SHP77 (cell line): ENCODE measurements at places on chromosomes 7 and 10.
A peak's percentile ranks its signal among the peaks of the same experiment; 100 is the strongest.

DNA sequence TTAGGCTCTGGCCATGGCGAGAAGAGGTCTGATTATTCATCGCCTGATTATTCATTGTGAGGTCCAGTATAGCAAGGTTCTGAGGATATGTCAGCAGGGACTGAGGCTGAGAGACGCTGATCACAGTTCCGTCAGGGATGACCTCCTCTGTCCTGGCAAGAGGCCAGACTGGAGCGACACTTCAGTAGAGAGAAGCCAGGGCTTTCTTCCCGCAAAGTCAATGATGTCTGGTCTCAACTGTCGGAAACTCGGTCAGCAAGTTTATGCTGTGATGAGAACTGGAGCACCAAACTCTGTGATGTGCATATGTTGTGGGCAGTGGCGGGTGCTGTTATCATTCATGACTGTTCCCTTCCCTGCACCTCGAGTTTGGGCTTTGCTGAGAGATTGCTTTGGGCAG, 29.0 kb upstream of the GNA12 start:
- peak; percentile 56 for DNase-seq

GRCh38 chr10:132826524-132827422, 40.8 kb upstream of the NKX6-2 start:
- no peak for DNase-seq

DNA sequence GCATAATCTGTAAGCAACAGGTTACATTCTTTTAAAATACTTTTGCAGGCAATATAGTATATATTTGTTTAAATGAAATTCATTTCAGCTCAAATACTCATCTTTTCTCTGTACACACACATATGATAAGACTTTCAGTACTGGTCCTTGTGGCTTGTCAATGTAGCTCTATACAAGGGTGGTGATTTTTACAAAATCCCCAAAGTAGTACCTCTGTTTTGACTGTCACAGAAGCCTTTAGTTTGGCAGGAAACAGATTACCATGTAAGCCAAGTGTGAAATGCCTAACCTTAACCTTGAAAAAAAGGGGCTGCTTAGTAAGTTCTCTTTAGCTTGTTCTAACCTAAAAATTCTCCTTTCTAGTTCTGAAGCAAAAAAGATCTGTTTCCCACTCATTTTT, 87.9 kb downstream of the KCND2 start:
- no peak for DNase-seq

DNA sequence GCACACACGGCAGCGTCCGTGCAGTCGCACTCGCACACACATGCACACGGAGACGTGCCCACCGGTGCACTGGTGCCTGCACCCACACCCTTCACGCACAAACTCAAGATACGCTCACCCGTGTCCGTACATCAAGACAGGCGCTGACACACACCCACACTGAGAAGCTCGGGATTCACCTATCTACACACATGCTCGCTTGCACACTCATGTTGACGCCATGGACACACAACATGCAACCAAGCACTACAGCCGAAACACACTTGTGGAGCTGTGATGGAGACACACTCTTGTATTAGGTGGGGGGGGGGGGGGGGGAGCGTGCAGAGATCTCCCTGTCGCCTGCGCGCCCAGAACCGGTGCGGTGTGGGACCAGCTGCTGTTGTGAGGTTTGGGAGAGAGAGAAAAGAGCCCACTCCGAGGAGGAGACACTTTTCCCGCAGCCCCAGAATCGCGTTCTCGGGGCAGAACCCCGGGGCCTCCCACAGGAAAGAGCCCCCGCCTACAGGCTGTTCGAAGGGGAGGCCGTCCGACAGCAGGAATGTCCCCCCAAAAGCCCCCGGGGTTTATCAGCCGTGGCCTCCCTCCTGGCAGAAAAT, 605 bp upstream of the NFKB2 start:
- DNase-seq = no peak

- DNase-seq = no peak
Observed at GRCh38 chr10:129472696-129473555, 5.9 kb downstream of the MGMT start.

GRCh38 chr7:41874201-41874785, 171.4 kb upstream of the INHBA start:
- no peak for DNase-seq

- DNase-seq = no peak
Observed at GRCh38 chr10:101611096-101611905, 23.2 kb downstream of the DPCD start.

GRCh38 chr10:97192952-97193435, 7.2 kb upstream of the SLIT1 start:
- no peak for DNase-seq

DNA sequence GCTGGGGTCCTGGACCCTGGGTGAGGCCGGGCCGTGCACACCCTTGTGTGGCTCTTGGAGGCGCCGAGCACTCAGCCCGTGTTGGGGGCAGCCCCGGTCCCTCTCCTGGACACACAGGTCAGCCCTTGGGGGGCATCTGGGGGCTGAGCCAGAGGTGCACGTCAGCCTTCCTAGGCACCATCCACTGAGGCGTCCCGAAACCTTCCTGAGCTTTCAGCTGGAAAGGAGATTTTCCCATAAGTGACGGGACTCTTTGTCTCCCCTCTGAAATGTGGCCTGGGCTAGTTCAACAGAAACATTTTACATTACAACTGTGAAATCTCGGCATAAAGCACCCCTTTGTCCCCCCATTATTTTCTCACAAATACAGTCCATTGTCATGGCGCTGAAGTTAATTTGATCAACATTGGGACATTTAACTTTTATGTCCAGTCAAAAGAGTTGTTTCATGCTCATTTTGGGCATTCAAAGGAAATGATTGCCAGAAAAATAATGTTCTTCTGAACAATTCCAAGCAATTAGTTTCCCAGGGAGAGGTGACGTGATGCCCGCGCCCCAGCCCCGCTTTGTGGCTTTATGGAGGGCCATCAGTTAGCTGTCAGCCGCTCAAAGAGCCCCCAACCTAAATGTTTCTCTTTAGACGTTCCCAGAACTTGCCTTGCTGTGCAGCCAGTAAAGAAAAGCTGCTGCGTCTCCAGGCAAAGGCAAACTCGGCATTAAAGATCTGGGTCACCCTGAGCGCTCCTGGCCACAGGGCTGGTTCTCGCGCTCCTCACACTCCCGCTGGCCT, 70.8 kb downstream of the NKX6-2 start:
- no peak for DNase-seq

GRCh38 chr7:81299711-81300110, 380.9 kb upstream of the SEMA3C start:
- DNase-seq = no peak

DNA sequence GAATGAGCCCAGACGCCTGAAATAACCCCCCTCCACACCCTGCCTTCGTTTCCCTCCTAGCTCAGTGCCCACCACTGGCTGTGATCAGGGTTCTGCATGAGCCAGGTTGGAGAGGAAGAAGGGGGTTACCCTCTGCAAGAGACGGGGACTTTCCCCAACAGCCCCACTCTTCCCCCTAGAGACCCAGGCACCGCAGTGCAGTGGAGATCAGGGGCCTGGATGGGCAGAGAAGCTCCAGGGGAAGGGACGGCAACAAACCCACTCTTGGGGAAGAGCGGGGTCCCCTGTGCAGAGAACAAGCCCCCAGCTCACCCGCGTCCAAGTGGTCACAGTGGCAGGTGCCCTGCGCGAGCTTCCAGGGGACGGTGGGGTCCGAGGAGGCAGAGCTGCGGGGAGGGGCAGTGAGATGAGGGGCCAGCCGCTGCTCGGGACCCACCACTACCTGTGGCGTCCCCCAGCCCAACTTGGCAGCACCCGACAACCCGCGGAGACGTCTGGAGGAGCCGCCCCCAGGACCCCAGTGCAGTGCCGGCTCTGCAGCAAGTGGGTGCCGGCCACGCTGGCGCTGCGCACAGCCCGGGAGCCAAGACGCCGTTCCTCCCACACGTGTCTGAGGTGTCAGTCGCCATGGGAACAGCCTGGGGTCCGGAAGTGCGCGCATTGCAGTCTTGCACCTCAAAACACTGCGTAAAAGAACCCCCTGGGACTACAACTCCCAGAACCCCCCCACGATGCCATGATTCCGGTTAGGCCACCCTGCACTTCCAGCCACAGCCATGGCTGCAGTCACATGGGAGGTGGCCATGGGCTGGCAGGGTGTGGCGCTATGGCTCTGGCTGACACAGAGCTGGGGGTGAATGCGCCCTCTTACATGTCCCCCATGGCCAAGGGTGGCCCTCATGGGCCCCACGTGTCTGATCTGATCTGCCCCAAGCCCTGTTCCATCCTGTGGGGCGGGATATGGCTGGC, 45.8 kb upstream of the WIPI2 start:
- no peak for DNase-seq

- DNase-seq = no peak
Observed at GRCh38 chr7:30998180-30998579, 34.4 kb downstream of the GHRHR start.

DNA sequence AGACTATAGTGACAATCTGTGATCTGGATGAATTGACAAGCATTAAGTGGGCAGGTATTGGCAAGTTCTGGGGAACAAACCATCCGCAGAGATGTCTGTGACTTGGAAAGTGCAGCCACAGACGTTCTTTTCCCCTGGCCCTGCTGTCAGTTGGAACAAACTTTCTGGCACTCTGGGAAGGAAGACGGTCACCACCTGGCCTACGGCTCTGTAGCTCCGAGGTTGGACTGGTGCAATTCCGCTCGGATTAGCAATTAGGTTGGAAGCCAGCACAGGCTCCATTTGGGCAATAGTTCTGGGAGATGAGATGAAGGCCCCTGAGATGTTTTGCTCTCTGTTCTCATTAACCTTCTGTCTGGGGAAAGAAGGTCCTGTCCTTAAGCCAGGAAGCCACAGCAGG, 437.5 kb downstream of the CALN1 start:
- no peak for DNase-seq

- DNase-seq = no peak
Observed at GRCh38 chr7:88806280-88807037, 10.9 kb upstream of the TEX47 start.

DNA sequence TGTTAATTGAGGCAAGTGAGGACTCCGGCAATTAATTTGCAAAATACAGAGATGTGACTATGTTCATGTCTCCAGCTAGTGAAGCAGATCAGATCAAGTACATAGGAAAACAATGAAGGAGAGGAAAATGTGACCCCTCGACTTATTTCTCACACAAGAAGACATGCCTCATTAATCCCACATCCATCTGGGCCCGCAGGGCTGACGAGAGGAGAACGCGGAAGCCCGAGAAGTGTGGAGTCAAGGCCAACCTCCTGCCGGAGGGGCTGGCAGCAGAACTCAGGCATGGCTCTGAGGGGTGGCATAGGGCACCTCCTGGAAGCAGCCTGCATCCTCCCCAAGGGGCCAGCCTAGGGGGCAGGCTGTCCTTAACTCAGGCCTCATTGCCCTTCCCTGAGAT, 54.4 kb downstream of the ZNF503 start:
- DNase-seq = no peak

- no peak for DNase-seq
Observed at GRCh38 chr10:119341459-119342301, 134.3 kb downstream of the GRK5 start.

DNA sequence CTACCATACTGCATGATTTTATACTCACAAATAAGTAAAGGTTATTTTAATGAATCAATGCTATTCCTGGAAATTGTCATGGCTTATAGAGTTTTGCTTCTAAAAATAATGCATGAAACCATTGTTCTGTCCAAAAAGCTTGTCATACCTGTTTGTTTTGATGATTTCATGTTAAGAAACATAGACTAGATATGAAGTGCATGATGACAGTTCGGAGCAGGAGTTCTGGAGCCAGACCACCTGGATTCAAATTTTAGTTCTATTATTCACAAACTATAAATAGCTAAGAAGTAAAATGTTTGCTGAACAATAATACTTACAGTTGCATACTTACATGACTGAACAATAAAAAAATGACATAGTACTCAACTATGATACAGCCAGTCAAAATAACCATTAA, 107.0 kb upstream of the AKR1E2 start:
- no peak for DNase-seq

DNA sequence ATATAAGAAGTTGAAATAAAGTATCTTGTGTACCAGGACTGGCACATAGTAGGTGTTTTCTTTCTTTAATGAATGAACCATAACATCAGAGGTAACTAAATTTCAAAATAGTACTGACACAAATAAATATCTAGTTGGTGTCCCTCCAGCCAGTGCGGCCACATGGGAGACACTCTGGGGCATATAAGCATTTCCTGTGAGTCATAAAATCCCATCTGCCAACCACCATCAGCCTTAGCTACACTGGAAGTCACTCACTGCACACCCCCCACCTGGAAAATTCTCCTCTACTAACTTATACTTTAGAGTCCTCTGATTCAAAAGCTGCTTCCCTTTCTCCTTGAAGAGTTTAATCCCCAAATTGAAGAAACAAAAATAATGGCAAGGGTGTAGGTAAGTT, 32.5 kb downstream of the DYDC1 start:
- no peak for DNase-seq

DNA sequence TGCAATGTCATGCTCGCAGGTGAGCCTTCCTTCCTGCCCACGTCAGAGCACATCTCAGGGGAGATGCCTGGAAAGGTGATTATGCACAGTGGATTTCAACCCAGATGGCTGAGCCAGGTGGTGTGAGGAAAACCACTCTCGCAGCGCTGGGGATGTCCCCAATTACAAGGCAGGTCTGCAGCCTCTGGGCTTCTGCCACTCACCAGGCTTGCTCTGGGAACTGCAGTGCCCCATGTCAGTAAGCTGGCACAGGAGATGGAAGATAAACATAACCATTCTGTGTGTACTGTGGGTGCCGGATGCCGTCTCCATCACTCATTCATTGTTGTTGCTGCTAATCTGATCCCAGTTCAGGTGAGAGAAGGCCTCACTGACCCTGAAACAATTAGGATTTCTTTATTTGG, 222.9 kb upstream of the PITRM1 start:
- peak; percentile 56 for DNase-seq

DNA sequence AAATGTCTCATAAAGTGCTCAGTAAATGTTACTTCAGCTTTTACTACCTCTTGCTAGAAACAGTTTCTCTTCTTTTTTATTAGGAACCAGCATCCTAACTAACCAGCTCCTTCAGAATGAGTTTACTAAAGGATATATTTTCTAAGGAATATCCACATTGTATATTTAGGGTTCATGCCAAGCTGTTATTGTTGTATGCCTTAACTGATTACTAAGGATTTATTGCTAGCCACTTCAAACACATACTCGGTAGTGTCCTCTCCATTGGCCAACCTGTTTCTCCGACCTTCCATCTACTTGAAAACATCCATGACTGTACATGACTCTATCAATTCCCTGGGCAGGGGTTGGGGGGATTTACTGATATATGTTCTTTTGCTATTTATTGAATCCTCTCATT, 906.3 kb upstream of the SORCS1 start:
- no peak for DNase-seq

GRCh38 chr7:95772771-95773581, 622 bp downstream of the DYNC1I1 start:
- no peak for DNase-seq

GRCh38 chr7:17434841-17435692, 136.6 kb downstream of the AHR start:
- DNase-seq = no peak

- no peak for DNase-seq
Observed at GRCh38 chr7:48049850-48050249, 14.5 kb downstream of the C7orf57 start.

- DNase-seq = no peak
Observed at GRCh38 chr7:97733276-97734161, 1.6 kb downstream of the TAC1 start.
